ENCODE measurements at places on chromosomes 3 and 15. TPM values are rescaled to one million over a fixed set of nuclear protein-coding genes. Genes with fewer than 3 reads are reported as not detected.

OPA1 gene
- total RNA-seq = 44.0 TPM

EAF1 gene
- 25.6 TPM for total RNA-seq

LOXL1 gene
- total RNA-seq = 7.6 TPM

GREM1 gene
- total RNA-seq = 3.1 TPM

GRCh38 chr3:88408935-88409334 lies 259.2 kb downstream of the C3orf38 start:
- H3K4me1 ChIP-seq = no peaks in the 10 kb centered on the region
- no peak overlapping the region for H3K27ac ChIP-seq
- no peaks in the 10 kb centered on the region for H3K27me3 ChIP-seq
- H3K4me3 ChIP-seq = no peak overlapping the region
- DNase-seq = no peak

DNA sequence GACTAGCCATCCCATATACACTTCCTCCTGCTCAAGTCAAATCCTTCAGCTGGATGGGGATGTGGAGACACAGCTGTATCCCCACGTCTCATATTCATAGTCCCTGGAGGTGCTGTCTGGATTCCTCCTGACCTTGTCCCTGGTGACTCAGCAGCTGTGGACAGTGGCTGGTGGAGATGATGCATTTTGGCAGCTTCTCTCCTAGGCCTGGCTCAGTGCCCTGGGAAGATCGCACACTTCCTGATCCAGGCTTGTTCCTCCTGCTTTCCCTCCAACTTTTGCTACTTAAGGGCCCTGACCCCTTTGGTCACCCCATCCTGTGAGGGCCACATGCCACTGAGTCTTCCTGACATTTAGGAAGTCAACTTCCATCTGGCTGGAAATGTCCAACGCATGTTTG lies 44.4 kb downstream of the ADAMTSL3 start:
- no peaks in the 10 kb centered on the region for H3K4me1 ChIP-seq
- H3K27me3 ChIP-seq = no peaks in the 10 kb centered on the region
- no peak overlapping the region for H3K4me3 ChIP-seq
- no peak overlapping the region for H3K27ac ChIP-seq
- DNase-seq = no peak

- H3K4me1 ChIP-seq = no peaks in the 10 kb centered on the region
- H3K27ac ChIP-seq = no peak overlapping the region
- H3K36me3 ChIP-seq = no peaks in the 10 kb centered on the region
- no peak overlapping the region for H3K4me3 ChIP-seq
- no peaks in the 10 kb centered on the region for H3K27me3 ChIP-seq
These were observed 100.6 kb downstream of the TOP2B start for GRCh38 chr3:25564075-25564474.

GRCh38 chr3:123130079-123130750 lies 63.4 kb downstream of the PDIA5 start:
- H3K4me1 ChIP-seq = no peaks in the 10 kb centered on the region
- no peaks in the 10 kb centered on the region for H3K27me3 ChIP-seq
- H3K36me3 ChIP-seq = peaks cover 83% of the 10 kb centered on the region
- no peak for DNase-seq
- no peak overlapping the region for H3K27ac ChIP-seq
- H3K4me3 ChIP-seq = no peak overlapping the region

Measured in lower lobe of right lung (tissue), 2 donors.